Left ventricle myocardium superior (tissue), 1 donor: ENCODE measurements at places on chromosomes 4 and X.

- no peak for DNase-seq
Measured at GRCh38 chr4:113584407-113585150, 177.0 kb downstream of the CAMK2D start.

DNA sequence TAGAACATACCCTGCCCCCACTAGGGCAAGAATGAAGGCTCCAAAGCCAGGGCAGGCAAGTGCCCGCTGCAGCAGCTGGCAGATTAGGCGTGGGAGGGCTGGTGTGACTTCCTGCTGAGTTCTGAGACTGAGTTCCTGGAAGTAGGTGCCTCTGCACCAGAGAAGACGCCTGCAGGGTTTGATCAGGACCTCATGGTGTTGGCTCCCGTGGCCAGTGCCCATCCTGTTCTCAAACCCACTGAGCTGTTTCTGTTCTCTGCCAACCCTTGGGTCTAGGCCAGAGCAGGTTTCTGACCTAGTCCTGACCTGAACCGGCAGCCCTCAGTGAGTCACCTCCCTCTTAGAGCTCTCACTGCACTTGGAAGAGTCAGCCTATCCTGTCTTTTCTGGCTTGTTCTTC lies 220.7 kb downstream of the HS6ST2 start:
- DNase-seq: no peak

- no peak for DNase-seq
Measured at GRCh38 chr4:126708716-126709115, 924.0 kb upstream of the INTU start.

DNA sequence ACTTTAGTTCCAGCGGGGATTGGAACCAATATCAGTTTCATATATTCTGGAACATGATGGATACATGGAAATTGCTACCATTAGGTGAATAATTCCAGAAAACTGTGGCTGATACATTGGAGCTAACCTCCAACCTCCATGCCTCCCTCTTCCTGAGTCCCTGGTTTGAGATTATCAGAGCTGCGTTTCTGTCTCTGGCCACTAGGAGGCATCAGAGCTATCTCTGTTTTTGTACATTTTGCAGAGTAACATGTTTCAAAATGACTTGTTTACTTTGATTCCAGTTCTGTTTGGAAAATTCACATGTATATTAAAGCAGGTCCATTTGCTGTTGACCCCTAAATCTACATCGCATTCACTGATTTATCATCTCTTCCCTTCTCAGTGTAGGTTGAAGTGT lies 2.4 kb upstream of the RAB40AL start:
- DNase-seq: no peak

DNA sequence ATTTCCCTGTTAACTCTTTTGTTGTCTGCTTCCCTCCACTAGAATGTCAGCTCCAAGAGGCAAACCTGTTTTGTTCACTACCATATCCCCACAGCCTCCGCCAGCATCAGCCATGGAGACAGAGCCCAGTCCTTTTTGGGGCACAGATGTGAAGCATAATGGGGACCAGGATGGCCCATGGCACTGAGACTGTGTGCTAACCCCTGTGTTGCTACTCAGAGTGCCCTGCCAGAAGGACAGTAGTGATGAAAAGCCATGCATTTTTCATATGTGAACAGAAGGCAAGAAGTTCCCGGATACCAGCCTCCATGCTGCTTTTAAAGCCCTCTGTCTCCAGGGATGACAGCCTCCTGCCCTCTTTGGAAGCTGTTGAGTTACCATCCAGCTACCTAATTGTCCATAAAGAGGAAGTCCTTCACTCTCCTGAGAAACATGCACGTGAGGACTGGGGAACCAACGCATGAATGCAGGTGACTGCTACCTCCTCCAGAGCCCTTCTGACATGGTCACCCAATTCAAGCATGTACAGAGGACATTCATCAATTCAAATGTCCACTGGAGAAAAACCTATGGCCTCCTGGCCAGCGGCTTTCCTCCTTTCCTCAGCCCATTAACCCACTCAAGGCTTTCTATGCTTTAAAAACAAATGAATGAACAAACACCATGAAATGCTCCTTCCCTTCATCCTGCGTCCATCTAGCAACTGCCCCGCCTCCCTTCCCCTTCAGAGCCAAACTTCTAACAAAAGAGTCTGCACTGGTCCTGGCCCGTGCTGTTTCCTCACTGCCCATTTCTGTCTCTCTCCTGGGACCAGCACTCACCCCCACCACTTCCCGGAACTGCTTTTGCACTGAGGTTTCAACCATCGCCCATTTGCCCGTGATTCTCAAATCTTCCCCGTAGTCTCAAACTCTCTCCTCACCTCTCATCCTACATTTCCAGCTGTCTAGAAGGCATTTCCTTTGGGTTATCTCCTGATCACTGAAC lies 18.0 kb downstream of the PNMA6F start:
- DNase-seq: no peak

- no peak for DNase-seq
Measured at GRCh38 chrX:63708801-63709200, 76.2 kb downstream of the ARHGEF9 start.

DNA sequence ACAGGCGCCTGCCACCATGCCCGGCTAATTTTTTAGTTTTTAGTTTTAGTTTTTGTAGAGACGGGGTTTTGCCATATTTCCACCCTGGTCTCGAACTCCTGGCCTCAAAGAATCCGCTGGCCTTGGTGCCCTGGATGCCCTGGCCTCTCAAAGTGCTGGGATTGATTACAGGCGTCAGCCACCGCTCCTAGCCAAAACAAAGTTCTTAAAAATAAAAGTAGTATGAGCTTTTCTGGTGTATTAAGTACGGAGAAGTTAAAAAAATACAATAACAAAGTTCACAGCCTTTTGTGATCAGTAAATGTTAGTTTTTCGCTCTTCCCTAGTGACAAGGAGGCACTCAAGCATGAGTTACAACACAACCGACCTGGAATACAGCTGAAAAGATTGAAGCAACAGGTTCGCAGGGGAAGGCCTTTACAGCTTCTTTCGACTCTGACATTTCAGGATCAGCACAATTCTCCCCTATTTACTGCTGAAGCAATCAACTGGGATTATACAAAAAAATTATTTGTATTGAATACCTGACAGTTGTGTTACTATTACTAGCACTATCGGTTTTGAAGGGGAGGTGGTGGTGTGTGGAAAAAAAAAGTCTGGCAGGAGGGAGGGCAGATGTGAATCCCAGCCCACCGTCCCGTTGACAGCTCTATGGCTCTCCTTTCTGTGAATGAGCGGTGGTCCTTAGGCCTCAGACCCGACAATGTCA lies 893 bp upstream of the METAP1 start:
- no peak for DNase-seq

DNA sequence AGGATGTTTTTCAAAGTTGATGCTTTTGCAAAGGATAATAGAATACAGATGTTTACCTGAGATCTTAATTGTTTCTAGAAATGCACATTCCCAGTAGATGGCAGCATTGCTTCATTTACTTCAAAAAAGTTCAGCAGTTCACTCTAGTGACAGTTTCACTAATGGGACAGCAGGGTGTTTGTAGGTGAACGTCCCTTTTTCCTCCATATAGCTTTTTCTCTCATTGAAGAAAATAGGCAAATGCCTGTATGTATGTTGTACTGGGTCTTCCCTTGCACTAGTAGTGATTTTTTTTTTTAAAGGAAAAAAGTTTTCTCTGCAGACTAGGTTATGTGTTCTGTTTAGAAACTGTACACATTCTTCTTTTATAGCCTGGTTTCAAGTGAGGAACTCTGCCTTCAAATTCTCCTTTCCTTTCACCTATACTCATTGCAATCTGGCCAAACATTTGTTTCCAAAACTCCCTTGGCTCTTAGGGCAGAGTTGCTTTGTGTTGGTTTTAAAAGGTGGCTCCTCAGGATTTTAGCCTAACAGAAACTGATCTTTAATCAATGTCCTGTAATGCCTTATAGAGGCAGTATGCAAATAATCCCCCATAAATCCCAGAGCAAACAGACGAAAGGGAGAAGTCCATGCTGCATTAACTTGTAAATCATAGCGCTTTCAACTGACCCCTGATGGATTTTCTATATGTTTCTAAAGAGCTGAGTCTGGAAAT lies 86.3 kb downstream of the EGF start:
- DNase-seq: no peak

DNA sequence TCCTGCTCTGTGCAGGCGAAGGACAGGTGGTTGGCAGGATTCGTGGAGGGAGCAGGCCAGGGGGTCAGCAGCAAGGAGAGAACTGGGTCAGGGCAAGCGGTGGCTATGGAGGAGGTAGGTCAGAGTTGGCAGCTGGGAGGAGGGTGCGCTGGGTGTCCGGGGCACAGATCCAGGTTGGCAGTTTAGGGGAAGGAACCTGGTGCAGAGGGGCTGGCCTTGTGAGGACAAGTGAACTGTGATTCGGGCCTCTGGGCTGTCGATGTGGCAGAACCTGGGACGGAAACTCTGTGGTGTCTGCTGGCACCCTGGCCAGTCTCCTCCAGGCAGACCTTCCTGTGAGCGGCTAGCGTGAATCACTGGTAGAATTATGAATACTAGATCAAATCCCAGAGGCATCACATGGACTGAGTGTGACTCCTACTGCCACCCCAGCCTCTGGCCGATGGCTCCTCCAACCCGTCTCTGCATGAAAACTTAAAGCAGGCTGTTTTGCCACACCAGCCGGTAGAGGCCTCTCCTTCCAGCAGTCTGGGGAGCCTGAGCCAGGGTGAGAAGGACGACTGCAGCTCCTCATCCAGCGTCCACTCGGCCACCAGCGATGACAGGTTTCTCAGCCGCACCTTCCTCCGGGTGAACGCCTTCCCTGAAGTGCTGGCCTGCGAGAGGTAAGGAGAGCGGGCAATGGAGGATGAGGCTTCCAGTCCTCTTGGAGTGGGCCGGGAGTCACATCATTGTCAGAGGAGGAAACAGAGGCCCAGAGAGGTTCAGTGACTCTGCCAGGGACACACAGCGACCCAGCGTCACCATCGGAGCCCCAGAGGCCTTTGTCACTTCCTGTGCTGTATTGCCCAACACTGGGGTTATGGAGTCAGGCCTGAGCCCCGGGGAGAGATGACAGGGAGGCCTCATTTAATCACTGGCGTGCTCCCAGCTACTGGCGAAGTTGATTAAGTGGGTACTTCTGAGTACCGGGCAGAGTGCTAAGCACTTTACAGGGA lies 20.3 kb downstream of the EVC start:
- DNase-seq: peak; percentile 27

GRCh38 chr4:64334964-64335363 lies 74.3 kb downstream of the TECRL start:
- DNase-seq: no peak

- DNase-seq: peak; percentile 63
Measured at GRCh38 chr4:99655308-99656081, 2.1 kb downstream of the C4orf54 start.

DNA sequence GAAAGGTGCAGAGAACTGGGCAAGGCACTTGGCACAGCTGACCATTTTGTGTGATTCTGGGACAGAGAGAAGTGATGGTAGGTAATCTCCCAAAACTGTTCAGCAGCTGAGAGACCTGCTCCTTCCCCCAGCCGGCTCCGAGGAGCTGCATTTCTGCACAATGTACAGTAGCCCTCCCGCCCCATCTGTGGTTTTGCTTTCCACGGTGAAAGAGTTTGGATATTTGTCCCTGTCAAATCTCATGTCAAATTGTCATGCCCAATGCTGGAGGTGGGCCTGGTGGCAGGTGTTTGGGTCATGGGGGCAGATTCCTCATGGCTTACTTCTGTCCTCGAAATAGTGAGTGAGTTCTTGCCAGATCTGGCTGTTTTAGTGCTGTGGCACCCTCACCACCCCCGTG lies 90.5 kb upstream of the CD99 start:
- no peak for DNase-seq

DNA sequence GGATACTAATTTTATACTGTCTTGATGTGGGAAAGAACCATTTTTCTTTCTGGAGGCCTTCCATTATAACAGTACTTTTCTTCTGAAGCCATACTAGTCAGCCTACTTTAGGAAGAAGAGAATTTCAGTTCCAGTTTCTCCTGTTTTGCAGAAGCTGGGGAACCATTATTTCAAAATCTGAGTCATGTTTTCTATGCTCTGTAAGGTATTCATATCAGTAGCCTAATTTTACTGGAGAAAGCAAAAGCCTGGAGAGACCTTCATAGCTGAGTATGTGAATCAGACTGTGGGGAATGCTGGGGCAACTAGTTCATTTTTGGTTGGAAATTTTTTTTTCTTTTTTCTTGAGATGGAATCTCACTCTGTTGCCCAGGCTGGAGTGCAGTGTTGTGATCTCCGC lies 22.4 kb downstream of the AFF1 start:
- no peak for DNase-seq

DNA sequence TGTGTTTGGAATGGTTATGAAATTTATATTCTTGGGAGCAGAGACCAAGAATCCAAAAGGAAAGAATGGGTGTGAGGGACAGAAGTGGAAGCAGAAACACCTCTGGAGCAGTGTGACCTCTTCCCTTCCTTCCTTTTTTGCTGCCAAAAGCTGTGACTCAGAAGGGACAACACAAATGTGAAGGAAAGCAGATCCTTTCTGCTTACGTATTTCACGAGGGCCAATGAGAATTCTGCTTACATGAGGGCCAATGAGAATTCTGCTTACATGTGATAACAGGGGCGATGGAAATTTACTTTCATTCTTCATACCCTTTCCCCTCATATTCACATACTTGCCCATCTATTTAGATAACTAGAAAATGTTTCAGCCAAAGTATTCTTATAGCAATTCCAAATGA lies 404.6 kb downstream of the PRDM5 start:
- DNase-seq: no peak

- DNase-seq: no peak
Measured at GRCh38 chrX:672931-673330, 42.3 kb downstream of the SHOX start.

GRCh38 chr4:116070283-116070682 lies 956.9 kb upstream of the NDST4 start:
- no peak for DNase-seq

DNA sequence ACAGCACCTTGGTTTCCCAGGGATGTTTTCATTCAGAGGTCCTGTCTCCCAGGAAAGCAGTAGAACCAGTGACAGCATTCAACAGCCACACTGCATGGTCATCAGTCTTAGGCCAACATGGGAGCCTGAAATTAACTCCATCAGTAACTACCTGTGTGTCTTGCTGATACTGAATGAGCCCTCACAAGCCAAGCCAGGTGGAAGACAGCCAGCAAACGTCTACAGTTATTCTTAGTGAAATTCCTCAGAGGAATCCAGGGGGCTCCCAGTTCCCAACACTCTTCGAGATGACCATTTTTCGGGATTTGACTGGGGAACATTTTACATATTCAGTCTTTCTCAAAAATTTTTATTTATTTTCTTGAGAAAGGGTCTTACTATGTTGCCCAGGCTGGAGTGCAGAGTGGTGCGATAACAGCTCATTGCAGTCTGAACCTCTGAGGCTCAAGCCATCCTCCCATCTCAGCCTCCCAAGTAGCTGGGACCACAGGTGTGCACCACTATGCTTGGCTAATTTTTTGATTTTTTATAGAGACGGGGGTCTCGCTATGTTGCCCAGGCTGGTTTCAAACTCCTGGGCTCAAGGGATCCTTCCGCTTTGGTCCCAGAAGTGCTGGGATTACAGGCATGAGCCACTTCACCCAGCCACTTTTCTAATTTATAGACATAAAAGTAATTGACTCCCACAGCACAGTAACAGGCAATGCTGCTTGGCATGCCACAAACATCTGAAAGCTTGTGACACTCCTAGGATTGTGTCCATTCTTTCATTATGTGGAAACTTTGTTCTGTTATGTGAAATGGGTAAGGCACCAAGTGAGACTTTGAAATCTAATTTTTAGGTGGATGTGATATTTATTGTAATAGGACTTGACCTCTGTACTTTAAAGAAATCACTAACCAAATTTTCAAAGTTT lies 116.9 kb downstream of the SOWAHB start:
- no peak for DNase-seq
